ENCODE measurements at places on chromosomes 2 and 18.
A peak's percentile ranks its signal among the peaks of the same experiment; 100 is the strongest.

GRCh38 chr2:118430510-118431164 lies 342.4 kb downstream of the INSIG2 start:
- no peak overlapping the region for H3K27ac ChIP-seq
- no peaks in the 10 kb centered on the region for H3K36me3 ChIP-seq
- DNase-seq: no peak
- H3K4me3 ChIP-seq: no peak overlapping the region

DNA sequence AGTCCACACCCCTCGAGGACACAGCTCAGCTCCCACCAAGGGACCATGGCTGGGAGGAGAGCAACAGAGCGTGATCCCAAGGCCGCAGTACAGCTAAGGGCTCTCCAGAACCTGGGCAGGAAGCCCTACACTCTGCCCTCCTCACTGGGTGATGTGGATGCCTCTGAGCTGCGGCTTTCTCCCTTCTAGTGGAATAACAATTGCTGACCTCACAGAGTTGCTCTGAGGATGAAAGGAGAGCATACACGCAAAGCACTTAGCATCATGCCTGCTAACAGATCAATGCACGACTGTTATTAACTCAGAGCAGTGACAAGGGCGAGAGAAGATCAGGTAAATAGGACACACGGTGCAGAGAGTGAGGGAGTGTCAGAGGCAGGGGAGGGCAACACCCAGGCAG lies 74.2 kb downstream of the ZFP36L2 start:
- peak overlapping the region; percentile 34 for H3K27ac ChIP-seq
- DNase-seq: no peak
- peaks cover 53% of the 10 kb centered on the region for H3K4me1 ChIP-seq
- H3K4me3 ChIP-seq: no peak overlapping the region

DNA sequence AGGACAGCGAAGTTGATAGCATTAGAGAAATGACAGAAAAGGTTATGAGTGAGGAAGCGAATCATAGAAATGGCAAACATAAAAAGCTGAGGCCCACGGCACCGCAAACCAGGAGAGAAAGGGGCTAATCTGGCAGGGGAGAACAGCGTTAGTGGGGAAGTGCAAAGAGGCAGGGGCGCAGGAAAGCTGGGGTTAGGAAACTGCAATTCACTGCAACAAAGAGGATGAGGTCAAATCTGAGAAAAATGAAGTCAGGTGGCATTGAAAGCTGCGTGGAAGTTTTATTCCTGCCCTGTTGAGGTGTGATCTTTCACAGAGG lies 653 bp upstream of the ABI2 start:
- H3K4me1 ChIP-seq: peaks cover 19% of the 10 kb centered on the region
- no peak for DNase-seq
- H3K27me3 ChIP-seq: peaks cover 2% of the 10 kb centered on the region
- H3K36me3 ChIP-seq: peaks cover 2% of the 10 kb centered on the region
- H3K4me3 ChIP-seq: peak overlapping the region; percentile 78

DNA sequence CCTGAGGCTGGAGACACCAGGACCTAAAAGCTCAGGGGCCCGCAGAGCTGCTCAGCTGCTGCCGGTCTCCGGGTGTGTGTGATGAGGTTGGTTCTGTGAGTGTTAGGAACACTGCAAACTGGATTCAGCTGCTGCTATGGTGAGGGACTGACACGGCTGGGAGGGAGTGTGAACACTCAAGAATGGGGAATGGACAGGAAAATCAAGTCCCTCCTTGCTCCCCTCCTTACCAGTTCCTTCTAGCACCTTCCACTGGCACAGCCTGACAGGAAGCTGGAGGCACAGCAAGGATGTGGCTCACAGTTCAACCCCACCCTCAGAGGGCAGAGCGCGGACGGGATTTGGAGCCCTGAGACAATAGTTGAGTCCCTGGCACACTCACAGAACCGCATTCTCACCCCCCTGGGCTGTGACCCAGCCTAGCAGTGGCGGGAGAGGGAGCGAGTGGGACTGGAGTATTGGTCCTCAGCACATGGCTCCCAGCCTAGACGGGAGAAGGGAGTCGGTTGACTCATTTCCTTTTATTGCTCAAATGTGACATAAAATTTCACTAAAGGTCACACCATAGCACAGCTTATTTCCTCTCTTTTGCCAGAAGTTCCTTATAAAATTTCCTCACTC lies 42.5 kb downstream of the LRRC30 start:
- no peak overlapping the region for H3K27ac ChIP-seq
- no peak for DNase-seq
- no peak overlapping the region for H3K4me3 ChIP-seq
- H3K27me3 ChIP-seq: no peaks in the 10 kb centered on the region

- H3K27ac ChIP-seq: no peak overlapping the region
- no peaks in the 10 kb centered on the region for H3K36me3 ChIP-seq
- no peaks in the 10 kb centered on the region for H3K4me1 ChIP-seq
- H3K27me3 ChIP-seq: no peaks in the 10 kb centered on the region
These were observed 184.6 kb downstream of the CYP26B1 start for GRCh38 chr2:71962911-71963694.

- no peak overlapping the region for H3K4me3 ChIP-seq
- no peak for DNase-seq
- H3K4me1 ChIP-seq: no peaks in the 10 kb centered on the region
- no peaks in the 10 kb centered on the region for H3K36me3 ChIP-seq
These were observed 119.0 kb upstream of the CYRIA start for GRCh38 chr2:16784652-16785051.

Measured in activated CD4-positive, alpha-beta T cell treated with anti-CD3 and anti-CD28 coated beads, Interleukin-2, amount 10 ng/mL, durations not matched to agents 24 days and 14 days (primary cell).